ENCODE measurements at places on chromosomes 2 and 18.

DNA sequence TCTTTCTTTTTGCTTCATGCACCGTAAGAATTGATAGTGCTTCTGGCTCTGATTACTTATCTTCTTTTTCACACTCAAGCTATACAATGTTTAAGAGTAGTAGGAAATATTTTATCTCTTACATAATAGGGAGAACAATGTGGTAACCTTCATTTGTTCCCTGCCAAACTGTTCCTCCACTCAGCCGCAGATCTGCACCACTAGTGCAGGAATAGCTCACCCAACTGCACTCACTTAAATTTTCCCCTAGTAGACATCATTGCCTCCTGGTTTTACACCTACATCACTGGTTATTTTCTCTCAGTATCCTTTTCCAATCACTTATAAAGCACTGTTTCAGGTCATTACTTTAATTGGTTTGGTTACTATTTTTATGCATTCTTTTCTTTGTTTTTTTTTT is 283.5 kb upstream of the ZNF804A start:
- DNase-seq: no peak

GRCh38 chr2:192230889-192231453 is 36.2 kb upstream of the TMEFF2 start:
- DNase-seq: no peak

GRCh38 chr2:862731-863466 is 87.8 kb upstream of the SNTG2 start:
- no peak for DNase-seq

- peak; percentile 59 for DNase-seq
Observed at GRCh38 chr2:12797815-12798214, 81.1 kb downstream of the TRIB2 start.

DNA sequence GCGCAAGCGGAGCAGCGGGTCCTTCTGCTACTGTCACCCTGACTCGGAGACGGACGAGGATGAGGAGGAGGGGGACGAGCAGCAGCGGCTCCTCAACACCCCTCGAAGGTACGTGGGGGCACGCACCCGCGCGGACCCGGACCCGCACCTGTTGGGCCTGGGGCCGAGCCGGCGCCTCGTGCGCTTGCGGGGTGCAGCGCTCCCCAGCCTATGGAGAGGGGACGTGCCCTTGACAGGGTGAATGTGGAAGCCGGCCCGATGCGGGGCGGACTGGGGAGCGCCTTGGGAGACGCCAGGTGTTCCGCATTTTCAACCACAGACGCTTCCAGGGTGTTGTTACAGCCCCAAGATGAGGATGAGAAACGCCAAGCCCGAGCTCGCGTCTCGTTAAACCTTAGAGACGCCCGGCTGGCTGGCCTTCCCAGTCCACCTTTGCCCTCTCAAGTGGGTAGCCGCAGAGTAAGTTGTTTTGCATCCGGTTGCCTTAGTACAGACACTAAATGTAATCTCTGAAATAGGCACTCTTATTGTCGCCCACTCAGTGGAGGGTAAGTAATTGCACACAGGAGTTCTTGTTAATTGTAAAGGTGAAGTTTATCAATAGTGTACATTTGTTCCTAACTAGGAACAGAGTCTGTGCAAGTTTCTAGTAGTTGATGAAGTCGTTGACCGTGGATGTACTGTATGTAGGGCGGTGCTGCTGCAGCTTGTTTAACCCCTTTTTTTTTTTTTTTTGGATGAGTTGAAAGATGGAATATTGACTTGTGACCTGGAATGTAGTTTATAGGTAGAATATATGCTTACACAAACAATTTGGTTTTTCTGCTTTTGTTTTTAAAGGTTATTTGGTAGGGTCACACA is 815 bp downstream of the GMCL1 start:
- DNase-seq: no peak

- DNase-seq: no peak
Observed at GRCh38 chr18:57803103-57803969, at the start of gene ATP8B1. Gene ATP8B1, minus strand, starts transcription at chr18:57803315. Its CDS starts 71,508 bp downstream, at chr18:57731807.

- DNase-seq: no peak
Observed at GRCh38 chr18:65943268-65943667, 192.5 kb downstream of the CDH7 start.

DNA sequence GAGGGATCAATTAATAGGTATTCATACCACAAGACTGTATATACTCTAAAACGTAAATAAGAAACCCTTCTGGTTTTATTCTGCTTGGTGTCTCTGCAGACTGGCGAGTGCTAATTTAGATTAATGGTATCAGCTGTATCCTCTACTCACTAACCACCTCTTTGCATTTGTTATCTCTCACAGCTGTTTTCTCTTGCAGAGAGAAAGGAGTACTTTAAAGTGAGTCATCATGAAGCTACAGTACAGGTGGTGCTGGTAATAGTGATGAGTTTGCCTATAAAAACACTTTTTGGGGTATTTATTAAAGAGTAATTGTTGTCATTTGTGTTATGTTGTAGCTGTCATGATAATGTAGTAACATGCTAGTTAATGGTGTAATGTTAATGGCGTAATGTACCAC is 147.7 kb downstream of the NETO1 start:
- no peak for DNase-seq

GRCh38 chr2:70887550-70888246 is 48.0 kb upstream of the ATP6V1B1 start:
- DNase-seq: no peak

- DNase-seq: no peak
Observed at GRCh38 chr2:197309691-197310231, 819 bp downstream of the ANKRD44 start.

GRCh38 chr2:194105358-194105757 is 1551.7 kb upstream of the SLC39A10 start:
- DNase-seq: no peak

GRCh38 chr18:56043641-56044061 is 455.7 kb upstream of the TCF4 start:
- DNase-seq: no peak

- DNase-seq: no peak
Observed at GRCh38 chr2:99489063-99489760, 605 bp downstream of the REV1 start.

- no peak for DNase-seq
Observed at GRCh38 chr2:124908411-124908810, 883.3 kb downstream of the CNTNAP5 start.

GRCh38 chr2:46716927-46717326 is 198.7 kb downstream of the MCFD2 start:
- DNase-seq: peak; percentile 47

GRCh38 chr2:163751696-163752095 is 15.9 kb upstream of the FIGN start:
- DNase-seq: no peak

GRCh38 chr18:22129778-22130177 is 39.6 kb upstream of the GATA6 start:
- no peak for DNase-seq

DNA sequence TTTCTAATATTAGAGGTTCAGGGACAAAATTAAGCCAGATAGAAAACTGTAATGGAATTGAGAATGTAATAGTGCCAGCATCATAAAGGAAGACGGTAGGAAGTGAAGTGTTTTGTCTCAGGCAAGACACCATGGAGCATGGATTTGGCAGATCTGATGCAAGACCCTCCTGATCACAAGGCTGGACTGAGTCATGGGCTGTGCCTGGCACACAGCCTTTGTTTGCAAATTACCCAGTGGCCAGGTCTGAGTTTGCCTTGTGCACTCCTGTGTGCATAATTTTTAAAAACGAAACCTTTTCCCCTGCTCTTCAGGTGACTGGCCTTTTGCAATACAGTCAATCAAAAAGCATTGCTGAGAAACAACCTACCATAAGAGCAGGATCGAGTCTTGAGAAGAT is 2.0 kb upstream of the UPP2 start:
- no peak for DNase-seq

DNA sequence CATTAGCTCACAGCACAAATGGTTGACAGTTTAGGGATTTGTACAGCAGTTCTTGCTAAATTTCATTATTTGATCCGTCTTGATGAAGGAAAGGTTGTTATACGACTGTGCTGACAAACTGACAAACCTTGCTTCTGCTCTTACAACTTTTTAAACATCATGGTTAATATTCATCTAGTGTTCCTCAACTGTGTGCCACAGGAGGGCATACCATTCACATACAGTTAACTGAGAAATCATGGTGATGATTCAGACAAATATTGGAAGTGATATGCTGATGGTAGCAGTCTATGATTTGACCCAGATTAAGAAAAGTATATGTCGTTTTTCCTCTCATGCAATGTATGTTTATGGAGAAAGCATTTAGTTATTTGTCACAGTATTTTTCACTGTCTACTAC is 129.8 kb upstream of the FSIP2 start:
- no peak for DNase-seq

DNA sequence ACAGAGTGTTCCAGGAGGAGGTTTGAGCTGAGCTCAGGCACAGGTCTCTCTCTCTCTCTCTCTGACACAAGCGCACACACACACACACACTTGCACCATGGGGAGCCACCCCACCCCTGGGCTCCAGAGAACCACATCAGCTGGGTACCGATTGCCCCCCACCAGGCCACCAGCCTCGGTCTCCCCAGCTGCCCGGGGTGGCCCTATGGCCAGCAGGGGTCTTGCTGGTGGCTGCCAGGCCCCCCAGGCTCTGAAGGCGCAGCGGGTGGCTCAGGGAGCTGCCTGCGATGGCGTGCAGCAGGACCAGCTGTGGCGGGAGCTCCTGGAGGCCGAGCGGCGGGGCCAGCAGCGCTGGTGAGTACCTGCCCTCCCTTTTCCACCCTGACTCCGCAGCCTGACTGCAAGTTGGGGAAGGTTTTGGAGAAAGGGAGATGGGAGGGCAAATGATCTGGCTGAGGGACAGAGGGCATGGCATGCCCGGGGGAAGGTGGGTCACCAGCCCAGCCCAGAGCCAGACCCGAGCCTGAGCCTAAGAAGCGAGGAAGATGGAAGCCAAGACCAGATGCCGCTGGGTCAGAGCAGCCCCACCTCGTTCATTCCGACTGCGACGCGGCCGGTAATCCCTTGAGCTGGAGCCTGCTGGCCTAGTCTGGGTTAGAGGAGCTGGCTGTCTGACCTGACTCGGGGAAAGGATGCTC is 21.9 kb upstream of the SLC66A3 start:
- no peak for DNase-seq

DNA sequence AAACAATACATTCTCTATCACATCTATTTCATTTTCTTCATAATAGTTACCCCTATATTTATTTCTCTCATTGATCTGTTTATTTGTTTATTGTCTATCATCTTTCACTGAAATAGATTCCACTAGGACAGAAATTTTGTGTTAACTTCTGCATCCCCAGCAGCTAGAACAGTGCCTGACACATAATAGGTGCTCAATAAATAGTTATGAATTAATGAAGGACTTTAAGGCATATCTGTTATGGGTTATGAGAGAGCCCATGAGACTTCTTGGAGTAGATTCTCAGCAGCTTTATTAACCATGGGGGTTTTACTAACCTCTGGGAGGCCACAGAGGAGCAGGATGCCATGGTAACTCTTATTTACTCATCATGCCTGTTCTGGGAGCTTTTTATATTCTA is 144.6 kb downstream of the CDC42EP3 start:
- no peak for DNase-seq

- no peak for DNase-seq
Observed at GRCh38 chr18:79626905-79627749, 52.5 kb upstream of the CTDP1 start.

DNA sequence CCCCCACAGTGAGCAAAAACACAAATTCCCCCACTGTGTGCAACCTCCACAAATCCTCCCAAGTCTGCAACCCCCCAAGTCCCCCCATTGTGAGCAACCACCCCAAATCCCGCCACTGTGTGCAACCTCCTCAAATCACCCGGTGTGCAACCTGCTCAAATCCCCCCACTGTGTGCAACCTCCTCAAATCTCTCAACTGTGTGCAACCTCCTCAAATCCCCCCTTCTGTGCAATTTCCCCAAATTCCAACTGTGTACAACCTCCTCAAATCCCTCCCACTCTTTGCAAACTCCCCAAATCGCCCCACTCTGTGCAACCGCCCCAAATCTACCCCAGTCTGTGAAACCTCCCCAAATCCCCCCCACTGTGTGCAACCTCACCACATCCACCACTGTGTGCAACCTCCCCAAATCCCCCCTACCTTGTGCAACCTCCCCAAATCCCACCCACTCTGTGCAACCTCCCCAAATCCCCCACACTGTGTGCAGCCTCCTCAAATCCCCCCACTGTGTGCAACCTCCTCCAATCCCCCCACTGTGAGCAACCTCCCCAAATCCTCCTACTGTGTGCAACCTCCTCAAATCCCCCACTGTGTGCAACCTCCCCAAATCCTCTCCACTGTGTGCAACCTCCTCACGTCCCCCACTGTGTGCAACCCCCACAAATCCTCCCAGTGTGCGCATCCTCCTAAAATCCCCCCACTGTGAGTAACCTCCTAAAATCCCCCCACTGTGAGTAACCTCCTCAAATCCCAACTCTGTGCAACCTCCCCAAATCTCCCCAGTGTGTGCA is 115.2 kb downstream of the TPO start:
- no peak for DNase-seq

- DNase-seq: no peak
Observed at GRCh38 chr2:241629762-241630435, 7.1 kb downstream of the THAP4 start.

GRCh38 chr2:234026693-234027254 is 23.7 kb upstream of the SPP2 start:
- DNase-seq: no peak

DNA sequence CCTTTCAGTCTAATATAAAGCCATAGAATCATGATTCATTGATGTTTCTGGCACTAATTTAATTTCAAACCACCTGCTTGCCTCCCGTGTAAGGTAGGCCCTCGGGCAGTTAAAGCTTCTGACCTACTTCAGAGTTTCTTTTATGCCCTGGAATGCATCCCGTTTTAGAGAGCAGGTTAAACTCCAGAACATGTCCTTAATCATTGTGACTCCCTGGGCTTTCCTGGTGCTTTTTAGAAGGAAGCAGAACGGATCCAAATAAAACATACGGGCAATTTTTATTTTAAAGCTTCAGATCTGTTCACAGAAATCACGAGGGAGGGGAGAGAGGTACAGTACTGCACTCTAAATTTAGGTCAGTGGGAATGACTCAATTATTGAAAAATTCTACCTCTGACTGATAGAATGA is 134.8 kb downstream of the GCA start:
- no peak for DNase-seq

DNA sequence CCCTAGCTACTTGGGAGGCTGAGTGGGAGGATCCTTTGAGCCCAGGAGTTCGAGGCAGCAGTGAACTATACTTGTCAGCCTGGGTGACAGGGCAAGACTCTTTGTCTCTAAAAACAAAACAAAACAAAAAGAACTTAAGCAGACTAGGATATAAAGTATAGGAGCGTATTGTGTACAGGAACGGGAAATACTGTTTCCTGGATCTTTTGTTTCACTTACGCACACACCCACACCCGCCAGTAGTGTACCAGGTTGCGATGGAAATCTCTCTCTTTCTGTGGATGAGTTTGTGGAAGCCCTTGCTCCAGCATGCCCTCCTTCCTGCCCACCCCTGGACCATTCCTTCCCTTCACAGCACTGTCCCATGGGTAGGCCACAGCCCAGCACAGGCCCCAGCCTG is 136.3 kb downstream of the RPIA start:
- no peak for DNase-seq

GRCh38 chr2:216793386-216793785 is 66.5 kb downstream of the TNP1 start:
- DNase-seq: no peak

GRCh38 chr2:8380566-8380965 is 301.3 kb upstream of the ID2 start:
- no peak for DNase-seq

- DNase-seq: no peak
Observed at GRCh38 chr2:108536133-108536780, 2.0 kb downstream of the LIMS1 start.

- DNase-seq: no peak
Observed at GRCh38 chr18:14921031-14921430, 173.1 kb downstream of the ANKRD30B start.

All from fibroblast of skin of left biceps (primary cell).